ENCODE measurements at places on chromosomes 1 and 21.
A peak's percentile ranks its signal among the peaks of the same experiment; 100 is the strongest.

- DNase-seq = no peak
Measured at GRCh38 chr1:167110586-167110985, 16.7 kb downstream of the STYXL2 start.

- DNase-seq = no peak
Measured at GRCh38 chr21:37338671-37339551, 27.7 kb upstream of the DYRK1A start.

DNA sequence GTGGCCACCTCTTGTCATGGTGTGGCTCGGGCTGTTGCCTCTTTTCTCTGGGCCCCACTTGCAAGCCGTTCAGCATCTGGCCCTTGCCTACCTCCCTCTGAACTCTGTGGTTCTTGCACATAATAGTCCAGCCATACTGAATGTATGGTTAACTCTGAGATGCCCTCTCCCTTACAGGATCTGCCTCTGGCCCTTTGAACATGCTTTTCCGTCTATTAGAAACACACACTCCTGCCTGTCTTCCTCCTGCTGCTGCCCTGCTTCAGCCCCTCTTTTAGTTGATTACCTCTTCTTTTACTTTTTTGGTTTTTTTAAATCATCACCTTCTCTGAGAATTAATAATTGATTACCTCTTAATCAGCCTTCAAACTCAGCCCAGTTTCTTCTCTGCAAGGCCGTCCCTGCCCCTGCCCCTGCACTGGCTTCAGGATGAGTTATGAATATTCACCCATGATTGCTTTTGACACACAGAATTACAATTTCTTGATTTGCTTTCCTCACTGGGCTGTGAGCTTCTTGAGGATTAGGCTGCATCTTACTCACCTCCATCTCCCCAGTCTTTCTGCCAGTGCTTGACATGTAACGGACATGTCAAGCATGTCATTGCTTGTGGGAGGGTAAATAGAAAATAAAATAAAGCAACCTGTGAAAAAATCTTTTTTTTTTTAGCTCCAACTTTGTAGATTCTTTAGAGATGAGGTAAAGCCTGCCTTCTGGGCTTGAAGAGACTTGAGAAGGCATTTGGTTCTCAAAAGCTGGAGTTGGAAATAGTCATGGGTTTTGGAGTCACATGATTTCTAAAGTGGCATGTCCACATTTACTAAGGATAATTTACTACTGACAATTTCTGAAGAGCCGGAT lies 158.3 kb downstream of the PLXNA2 start:
- DNase-seq = no peak

DNA sequence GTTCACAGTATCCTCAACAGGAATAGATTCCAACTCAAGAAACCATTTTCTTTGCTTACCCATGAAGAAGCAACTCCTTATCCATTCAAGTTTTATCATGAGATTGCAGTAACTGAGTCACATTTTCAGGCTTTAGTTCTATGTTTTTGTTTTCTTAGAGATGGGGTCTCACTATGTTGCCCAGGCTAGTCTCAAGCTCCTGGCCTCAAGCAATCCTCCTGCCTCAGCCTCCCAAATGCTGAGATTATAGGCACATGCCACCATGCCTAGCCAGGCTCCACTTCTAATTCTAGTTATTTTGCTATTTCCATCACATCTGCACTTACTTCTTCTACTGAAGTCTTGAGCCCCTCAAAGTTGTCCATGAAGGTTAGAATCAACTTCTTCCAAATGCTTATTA lies 143.3 kb upstream of the HP1BP3 start:
- DNase-seq = no peak

GRCh38 chr1:15918962-15919715 lies 56.8 kb downstream of the ZBTB17 start:
- DNase-seq = peak; percentile 62

GRCh38 chr1:48785869-48786268 lies 9.2 kb upstream of the BEND5 start:
- DNase-seq = no peak

DNA sequence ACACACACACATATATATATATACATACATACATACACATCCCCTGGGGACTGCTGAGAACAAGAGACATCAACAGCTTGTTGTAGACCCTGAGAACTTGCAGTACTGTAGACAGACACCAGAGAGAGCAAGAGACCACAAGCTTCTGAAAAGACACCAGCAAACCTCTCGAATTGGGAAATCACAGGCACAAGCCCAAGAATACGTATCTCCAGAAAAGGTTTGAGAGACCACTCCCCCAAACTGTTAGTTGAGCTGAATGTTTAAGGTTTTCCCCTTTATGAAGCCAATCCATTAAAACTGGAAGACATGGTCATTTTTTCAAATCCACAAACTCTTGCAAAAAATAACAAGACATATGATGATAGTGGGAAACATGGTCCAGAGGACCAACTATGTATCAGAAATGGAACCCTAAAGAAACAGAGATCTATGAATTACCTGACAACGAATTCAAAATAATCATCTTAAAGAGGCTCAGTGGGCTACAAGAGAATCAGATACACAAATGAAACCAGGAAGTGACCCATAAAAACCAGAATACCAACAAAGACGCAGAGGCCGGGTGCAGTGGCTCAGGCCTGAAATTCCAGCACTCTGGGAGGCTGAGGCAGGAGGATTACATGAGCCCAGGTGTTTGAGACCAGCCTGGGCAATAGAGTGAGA lies 45.1 kb downstream of the SLC2A1 start:
- DNase-seq = peak; percentile 55

DNA sequence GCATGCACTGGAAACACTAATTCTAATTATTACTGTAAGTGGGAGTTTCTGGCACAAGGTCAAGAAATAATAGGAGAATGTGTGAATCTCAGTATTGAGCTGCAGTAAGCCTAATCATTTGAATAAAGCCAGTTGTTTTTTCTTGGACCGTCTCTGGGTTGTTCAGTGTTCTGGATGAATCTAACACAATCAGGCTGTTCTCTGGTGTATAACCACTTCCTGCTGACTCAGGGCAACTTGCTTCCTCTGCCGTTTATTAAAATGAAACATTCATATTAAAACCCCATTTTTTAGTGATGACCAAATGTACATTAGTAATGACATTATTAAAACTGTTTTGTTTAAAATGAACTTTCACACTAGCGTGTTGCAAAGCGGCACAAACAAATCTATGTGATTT lies 273.1 kb upstream of the SNX7 start:
- no peak for DNase-seq

DNA sequence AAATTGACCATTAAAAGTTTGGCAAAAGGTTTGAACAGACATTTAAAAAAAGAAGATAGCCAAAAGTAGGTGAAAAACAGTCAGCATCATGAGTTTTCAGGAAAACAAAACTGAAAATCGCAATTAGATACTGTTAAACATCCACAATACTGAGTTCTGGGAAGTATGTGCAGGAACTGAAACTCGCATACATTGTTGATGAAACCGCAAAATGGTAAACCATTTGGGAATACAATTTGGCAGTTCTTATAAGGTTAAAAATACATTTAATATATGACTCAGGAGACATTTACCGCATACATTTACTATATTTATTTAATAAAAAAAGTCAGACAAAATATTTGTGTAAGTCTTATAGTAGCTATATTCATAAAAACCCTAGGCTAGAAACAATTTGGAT lies 393.2 kb downstream of the COL11A1 start:
- DNase-seq = no peak

All from activated CD8-positive, alpha-beta memory T cell treated with anti-CD3 and anti-CD28 coated beads, Interleukin-2, amount 50 U/mL, for 4 hours (primary cell).